Body of pancreas (tissue), 4 donors: ENCODE measurements at places on chromosomes 11 and 22. TPM values are rescaled to one million over a fixed set of nuclear protein-coding genes. Genes with fewer than 3 reads are reported as not detected.

Gene APOBEC3B
- total RNA-seq: 2.1 TPM

Gene VPREB1
- not detected for total RNA-seq

Gene SMIM35
- total RNA-seq: not detected

Gene C11orf16
- total RNA-seq: not detected

GRCh38 chr11:31803813-31804311 lies 7.3 kb downstream of the PAX6 start:
- no peak overlapping the region for H3K27ac ChIP-seq
- no peak for DNase-seq
- peaks cover 3% of the 10 kb centered on the region for H3K27me3 ChIP-seq

GRCh38 chr11:72859126-72859525 lies 44.9 kb downstream of the ATG16L2 start:
- DNase-seq: no peak
- H3K4me3 ChIP-seq: no peak overlapping the region
- peaks cover 12% of the 10 kb centered on the region for H3K4me1 ChIP-seq
- no peaks in the 10 kb centered on the region for H3K36me3 ChIP-seq

GRCh38 chr11:95512682-95513081 lies 276.9 kb downstream of the FAM76B start:
- no peaks in the 10 kb centered on the region for H3K36me3 ChIP-seq
- H3K4me3 ChIP-seq: no peak overlapping the region
- H3K27ac ChIP-seq: no peak overlapping the region
- H3K27me3 ChIP-seq: no peaks in the 10 kb centered on the region

DNA sequence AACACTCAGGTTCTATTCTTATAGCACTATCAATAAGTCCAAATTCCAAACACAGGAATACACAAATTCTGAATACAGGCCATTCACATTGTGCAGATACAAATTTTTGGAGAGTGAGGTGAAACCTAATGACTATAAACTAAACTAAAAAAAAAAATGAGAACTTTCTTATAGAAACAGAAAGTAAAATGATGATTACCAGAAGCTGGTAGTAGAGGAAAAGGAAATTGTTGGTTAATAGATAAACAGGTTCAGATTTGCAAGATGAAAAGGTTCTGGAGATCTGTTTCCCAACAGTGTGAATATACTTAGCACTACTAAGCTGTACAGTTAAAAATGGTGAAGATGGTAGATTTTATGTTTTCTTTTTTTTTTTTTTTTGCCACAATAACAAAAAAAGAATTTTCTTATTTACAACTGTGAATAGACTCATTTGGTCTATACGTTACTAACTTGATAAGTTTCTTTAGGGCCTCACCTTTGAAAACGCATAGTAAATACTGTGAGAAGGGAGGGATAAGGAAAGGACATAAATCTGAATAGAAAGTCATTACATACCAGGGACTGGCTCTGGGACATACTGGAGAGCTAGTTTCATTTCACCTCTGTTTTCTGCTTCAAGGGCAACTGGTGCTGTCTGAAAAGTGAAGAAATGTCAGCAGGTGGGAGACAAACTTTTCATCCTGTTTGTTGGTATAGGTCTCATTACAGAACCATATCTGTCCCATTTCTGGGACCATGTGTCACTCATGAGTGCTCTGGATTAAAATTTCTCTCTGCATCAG lies 14.2 kb upstream of the CCDC89 start:
- no peak overlapping the region for H3K4me3 ChIP-seq
- H3K4me1 ChIP-seq: no peaks in the 10 kb centered on the region
- DNase-seq: no peak

DNA sequence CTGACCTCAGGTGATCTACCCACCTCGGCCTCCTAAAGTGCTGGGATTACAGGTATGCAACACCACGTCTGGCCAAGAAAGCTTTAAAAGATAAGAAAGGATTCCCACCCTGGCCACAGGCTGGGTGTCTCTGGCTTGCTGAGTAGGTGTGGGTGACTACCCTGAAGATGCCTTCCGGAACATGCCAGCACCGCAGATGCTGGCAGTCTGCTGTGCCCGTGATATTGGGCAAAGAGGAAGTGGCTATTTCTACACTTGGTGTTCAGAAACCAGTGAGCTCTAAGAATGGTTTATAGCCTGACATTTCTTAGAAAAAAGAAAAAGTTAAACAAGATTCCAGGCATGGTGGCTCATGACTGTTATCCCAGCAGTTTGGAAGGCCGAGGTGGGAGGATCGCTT lies 6.1 kb downstream of the MRPL11 start:
- H3K27me3 ChIP-seq: no peaks in the 10 kb centered on the region
- peaks cover 3% of the 10 kb centered on the region for H3K4me1 ChIP-seq
- H3K4me3 ChIP-seq: no peak overlapping the region
- H3K27ac ChIP-seq: no peak overlapping the region
- DNase-seq: no peak

GRCh38 chr11:116210663-116211062 lies 562.1 kb downstream of the BUD13 start:
- no peak overlapping the region for H3K27ac ChIP-seq
- no peaks in the 10 kb centered on the region for H3K4me1 ChIP-seq
- no peak overlapping the region for H3K4me3 ChIP-seq

GRCh38 chr22:46688949-46689348 lies 49.1 kb downstream of the CERK start:
- H3K27ac ChIP-seq: no peak overlapping the region
- no peaks in the 10 kb centered on the region for H3K27me3 ChIP-seq
- H3K4me3 ChIP-seq: no peak overlapping the region
- no peak for DNase-seq
- peaks cover 23% of the 10 kb centered on the region for H3K4me1 ChIP-seq

DNA sequence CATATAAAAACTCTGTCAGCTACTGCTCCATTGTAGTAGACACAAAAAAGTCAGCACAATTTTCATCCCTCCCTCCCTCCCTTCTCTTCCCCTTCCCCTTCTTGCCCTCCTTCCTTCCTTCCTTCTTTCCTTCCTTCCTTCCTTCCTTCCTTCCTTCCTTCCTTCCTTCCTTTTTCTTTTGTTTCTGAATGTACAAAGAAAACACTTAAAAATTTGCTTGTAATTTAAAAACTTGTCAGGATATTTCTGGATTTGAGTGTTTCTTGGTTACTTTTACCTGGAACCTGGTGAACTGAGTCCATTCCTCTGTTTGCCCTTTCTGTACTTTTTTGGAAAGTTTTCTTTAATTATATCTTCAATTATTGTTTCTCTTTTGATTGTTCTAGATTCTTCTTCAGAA lies 31.5 kb upstream of the PLET1 start:
- no peak overlapping the region for H3K4me3 ChIP-seq
- H3K27me3 ChIP-seq: no peaks in the 10 kb centered on the region
- H3K27ac ChIP-seq: no peak overlapping the region
- H3K4me1 ChIP-seq: peaks cover 24% of the 10 kb centered on the region
- no peak for DNase-seq
- no peaks in the 10 kb centered on the region for H3K36me3 ChIP-seq

DNA sequence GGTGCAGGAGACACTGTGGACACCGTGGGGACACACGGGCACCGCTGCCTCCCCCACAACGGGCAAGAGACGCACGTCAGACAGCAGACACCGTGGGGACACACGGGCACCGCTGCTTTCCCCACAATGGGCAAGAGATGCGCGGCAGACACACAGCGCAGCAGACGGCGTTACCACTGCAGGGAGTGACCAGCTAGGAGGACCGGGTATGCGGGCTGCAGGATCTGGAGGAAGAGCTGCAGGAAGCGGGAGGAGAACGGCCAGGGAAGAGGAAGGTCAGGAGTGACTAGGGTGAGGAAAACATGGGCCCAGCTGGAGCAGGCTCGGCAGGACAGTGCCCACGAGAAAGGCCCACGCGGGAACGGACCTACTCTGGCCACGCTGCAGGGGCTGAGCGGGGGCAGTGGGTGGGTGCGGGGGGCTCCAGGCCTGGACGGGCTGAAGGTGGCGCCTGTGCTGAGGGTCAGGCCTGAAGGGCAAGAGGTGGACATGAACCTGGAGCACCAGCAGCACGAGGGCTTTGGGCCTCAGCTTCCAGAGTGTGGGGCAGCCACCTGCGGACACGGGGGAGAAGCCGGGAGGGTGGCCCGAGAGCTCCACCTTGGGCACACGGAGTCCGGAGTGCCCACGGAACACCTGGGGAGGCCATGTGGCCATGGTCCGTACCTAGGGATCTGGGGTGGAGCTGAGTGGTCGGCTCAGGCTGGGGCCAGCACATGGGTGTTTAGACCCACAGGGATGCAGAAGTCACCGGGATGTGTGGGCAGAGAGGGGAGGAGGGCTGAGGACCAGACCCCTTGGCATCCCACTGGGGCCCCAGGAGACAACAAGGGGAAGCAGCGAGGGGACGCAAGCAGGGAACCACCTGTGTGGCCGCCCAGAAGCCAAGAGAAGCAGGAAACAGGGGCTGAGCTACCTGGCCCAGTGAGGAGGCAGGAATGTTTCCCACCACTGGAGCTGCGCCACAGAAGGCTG lies 16.5 kb downstream of the TOLLIP start:
- H3K36me3 ChIP-seq: peaks cover 28% of the 10 kb centered on the region
- H3K4me3 ChIP-seq: no peak overlapping the region
- no peaks in the 10 kb centered on the region for H3K27me3 ChIP-seq
- DNase-seq: peak; percentile 6
- no peak overlapping the region for H3K27ac ChIP-seq

GRCh38 chr11:23540101-23540561 lies 679.9 kb upstream of the CCDC179 start:
- no peaks in the 10 kb centered on the region for H3K36me3 ChIP-seq
- H3K27me3 ChIP-seq: no peaks in the 10 kb centered on the region
- H3K4me3 ChIP-seq: no peak overlapping the region
- H3K27ac ChIP-seq: no peak overlapping the region
- H3K4me1 ChIP-seq: no peaks in the 10 kb centered on the region

DNA sequence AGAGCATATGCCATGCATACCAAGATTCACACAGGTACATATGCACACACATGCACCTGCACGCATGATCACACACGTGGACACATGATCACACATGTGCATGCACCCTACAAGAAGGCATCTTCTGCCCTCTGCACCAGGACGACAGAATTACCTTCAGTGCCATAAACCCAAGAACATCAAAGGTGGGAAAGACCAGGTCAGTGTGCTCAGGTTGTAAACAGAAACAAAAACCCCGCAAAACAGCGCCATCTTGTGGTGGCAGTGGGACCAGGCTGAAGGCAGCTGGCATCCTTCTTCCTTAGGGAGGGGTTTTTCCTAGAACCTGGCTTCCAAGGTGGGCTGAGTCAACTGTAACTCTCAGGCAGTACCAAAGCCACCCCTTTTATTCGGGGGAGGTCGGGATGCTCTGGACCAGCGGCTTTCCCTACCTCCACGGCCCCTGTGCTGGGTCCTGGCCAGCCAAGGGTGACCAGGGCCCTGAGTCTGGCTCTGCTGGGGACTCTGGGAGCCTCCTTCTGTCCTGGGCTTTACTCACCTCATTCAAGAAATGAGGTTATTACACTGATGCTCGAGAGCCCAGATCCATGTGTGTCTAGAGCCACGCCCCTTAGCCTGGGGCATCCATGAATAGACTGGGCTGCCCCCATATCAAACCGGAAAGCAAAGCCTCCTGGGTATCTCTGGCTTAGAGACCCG lies 69.4 kb upstream of the FGF3 start:
- H3K27me3 ChIP-seq: no peaks in the 10 kb centered on the region
- no peaks in the 10 kb centered on the region for H3K36me3 ChIP-seq
- H3K4me1 ChIP-seq: peaks cover 7% of the 10 kb centered on the region
- DNase-seq: peak; percentile 76

DNA sequence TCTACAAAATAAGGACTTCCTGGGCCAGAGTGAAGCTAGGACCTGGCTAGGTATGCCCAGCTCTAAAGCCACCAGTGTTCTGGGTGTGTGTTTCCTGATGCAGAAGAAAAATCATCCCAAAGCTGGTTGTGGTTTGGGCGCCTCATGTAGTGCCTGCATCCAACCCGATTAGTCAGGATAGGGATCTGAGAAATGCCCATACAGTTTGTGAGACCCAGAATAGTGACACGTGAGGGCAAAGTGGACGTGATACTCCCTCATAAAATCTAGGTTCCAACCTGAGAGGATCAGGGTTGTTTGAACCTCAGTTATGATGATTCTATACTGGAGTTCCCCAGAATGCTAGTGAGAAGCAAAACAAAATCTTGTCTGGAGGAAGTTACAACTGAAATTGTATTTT lies 238.4 kb downstream of the TBC1D22A start:
- H3K36me3 ChIP-seq: no peaks in the 10 kb centered on the region
- H3K4me1 ChIP-seq: peaks cover 21% of the 10 kb centered on the region
- DNase-seq: no peak
- no peak overlapping the region for H3K27ac ChIP-seq
- no peaks in the 10 kb centered on the region for H3K27me3 ChIP-seq

- DNase-seq: peak; percentile 28
- peaks cover 9% of the 10 kb centered on the region for H3K4me1 ChIP-seq
- no peak overlapping the region for H3K4me3 ChIP-seq
- no peaks in the 10 kb centered on the region for H3K36me3 ChIP-seq
Observed at GRCh38 chr11:109112821-109113280, 309.1 kb upstream of the C11orf87 start.

DNA sequence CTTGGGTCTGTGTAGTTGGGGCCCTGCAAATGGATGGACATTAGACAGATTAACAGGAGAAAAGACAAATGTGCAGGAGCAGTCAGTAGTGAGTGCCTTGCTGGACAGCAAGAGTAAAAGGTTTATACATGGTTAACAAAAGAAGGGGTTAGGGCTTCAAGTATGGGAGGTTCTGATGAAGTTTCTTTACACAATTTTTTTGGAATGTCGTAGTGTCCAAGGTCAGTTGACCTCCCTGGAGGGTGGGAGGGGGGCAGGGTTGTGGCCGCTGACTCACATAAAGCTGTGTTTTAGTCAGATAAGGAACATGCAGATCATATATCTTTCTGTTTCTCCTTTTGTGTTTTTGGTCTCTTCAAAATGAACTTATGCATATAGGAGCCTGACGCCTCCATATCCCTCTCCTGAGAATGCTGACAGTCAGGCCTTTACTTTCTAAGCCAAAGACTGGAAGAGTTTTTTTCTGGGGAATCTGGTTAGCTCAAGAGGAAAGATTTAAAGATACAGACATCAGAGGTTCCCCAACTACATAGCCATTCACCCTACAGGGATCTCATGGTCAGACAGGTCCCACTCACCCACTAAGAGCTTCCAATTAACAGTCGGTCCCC lies 134.3 kb downstream of the NECTIN1 start:
- H3K27ac ChIP-seq: no peak overlapping the region
- no peaks in the 10 kb centered on the region for H3K4me1 ChIP-seq
- no peaks in the 10 kb centered on the region for H3K36me3 ChIP-seq
- DNase-seq: no peak
- H3K27me3 ChIP-seq: no peaks in the 10 kb centered on the region
